ENCODE measurements at places on chromosomes 6 and 20.

DNA sequence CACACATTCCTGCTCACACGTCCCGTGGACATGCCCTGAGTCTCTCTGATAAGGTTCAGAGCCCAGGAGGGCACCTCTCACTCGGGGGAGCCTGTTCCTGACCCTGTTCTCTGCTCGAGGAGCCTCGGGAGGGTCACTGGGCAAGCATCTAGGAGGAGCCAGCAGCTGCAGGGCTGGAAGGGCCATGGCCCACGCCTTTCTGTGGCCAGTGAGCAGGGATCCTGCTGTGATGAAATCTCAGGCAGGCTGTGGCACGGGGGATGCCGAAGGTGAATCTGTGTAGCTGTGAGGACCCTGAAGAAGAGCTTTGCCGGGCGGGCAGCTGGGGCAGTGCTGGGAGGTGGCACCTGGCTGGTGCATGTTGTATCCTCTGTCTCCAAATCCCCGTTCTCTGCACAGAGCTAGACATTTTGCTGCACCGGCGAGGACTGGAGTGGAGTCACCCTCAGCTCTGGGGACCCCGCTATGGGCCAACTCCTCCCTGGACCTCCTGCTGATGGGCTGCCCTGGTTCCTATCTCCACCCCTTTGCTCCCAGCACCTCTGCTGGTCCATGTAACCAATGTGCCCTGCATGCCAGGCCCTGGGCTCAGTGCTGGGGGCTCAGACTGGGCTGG lies 7.1 kb upstream of the NPBWR2 start:
- no peak for DNase-seq

DNA sequence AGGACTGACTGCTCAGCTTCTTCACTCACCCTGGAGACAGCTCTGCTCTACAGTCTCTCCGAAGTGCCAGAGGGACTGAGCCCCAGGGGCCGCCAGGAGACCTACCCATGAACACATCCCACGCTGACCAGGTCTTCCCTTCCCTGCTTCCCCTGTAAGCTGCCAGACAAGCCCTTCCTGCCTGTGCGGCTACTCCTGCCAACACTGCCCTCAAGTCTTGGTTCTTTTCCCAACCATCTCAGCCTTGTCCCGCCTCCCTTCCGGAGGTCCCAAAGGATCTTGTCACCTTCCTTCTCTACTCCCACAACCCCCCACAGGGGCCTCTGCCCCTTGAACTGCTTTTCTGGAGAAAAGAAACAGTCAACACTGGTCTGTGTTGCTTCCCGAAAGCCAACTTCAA lies 15.0 kb downstream of the CPNE5 start:
- no peak for DNase-seq

DNA sequence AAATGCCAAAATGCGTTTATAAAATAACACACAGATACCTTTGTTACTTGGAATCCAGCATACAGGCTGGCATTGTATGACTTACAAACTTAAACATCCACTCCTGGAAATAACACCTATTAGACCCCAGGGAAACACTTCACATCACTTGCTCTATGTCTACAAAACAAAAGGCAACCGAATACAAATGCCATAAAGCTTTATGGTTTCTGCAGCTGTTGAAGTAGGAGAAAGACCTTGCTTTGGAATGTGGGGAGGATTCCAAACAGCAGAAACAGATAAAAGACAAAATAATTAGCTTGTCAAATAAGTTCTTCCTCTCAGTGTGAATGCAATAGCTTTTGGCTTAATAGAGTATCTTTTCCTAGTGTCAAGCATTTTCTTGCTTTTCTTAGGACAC lies 9.8 kb upstream of the AMD1 start:
- DNase-seq, result no peak

- DNase-seq, result no peak
Observed at GRCh38 chr6:3190056-3190455, 32.7 kb upstream of the TUBB2A start.

GRCh38 chr6:19833947-19834346 lies 3.2 kb upstream of the ID4 start:
- DNase-seq, result no peak

GRCh38 chr20:39835130-39835842 lies 853.8 kb downstream of the MAFB start:
- DNase-seq, result no peak

- no peak for DNase-seq
Observed at GRCh38 chr20:24350923-24351368, 118.5 kb upstream of the SYNDIG1 start.

DNA sequence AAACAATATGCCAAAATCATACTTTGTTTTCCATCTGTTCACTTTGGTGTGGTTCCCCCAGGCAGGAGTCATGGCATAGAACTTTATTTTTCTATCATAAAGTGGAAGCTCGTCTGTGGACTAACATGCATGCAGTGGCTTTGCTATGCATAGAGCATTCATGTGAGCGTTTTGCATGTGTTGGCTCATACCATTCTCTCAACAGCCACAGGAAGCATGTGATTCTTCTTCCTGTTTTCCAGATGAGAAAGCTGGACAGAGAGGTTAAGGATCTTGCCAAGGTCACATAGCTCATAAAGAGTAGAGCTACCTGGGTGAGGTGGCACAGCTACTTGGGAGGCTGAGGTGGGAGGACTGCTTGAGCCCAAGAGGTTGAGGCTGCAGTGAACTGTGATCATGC lies 123.4 kb upstream of the HDGFL1 start:
- DNase-seq, result no peak

- DNase-seq, result no peak
Observed at GRCh38 chr20:21228511-21228910, 74.6 kb upstream of the XRN2 start.

DNA sequence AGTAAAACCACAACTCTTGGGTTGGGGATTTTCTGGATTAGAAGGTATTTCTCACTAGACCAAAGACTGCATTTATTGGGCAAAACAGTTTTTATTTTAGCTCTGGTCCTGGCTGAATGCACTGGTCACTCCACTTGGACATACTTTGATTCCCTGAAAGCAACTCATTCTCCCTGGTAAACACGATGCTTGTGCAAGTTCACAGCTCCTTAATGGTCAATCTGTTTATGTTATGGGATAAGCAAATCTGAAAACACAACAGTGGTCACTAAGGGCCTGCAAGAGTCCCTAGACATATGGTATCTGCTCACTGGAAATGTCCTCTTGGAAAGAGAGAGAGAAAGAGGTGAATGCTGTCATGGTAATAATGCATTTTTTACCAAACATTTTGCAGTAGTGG lies 559.8 kb downstream of the CDH26 start:
- no peak for DNase-seq

DNA sequence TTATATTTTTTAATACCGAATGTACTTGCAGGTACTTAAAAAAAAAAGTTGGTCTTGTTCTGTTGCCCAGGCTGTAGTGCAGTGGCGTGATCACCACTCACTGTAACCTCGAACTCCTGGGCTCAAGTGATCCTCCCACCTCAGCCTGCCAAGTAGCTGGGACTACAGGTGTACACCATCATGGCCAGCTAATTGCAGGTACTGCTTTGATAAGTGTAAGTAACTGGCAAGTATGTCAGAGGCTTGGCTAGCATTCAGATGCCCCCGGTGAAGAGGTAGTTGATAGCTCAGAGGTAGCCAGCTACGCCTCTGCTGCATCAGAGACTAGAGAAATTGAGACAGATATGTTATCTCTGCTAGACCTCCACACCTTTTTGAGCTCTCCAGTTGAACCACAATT lies 40.5 kb downstream of the BTBD9 start:
- DNase-seq, result no peak

DNA sequence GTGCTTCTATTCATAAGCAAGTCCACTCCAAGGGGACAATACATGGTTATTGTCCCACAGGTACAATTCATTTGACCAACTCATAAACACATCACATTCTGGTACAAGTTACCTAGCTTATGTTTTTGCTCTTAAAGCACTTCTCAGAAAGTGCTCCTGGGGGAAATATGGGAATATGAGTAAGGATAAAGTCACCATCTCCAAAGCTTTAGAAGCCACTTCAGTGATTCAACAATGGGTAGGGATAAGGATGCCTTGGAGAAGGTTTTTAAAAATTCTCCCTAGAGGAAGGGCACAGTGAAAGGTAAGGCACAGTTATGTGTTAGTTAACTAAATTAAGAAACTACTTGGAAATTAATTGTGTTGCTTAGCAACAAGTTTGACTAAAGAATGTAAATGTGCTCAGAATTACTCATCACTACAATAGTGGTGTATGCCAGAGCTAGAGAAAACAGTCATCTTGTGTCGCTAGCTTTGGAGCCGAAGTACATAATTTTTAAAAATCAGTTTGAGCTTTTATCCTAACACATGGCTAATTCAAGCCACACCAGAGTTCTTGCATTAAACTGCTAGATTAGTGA lies 39.5 kb upstream of the LAMP5 start:
- no peak for DNase-seq

DNA sequence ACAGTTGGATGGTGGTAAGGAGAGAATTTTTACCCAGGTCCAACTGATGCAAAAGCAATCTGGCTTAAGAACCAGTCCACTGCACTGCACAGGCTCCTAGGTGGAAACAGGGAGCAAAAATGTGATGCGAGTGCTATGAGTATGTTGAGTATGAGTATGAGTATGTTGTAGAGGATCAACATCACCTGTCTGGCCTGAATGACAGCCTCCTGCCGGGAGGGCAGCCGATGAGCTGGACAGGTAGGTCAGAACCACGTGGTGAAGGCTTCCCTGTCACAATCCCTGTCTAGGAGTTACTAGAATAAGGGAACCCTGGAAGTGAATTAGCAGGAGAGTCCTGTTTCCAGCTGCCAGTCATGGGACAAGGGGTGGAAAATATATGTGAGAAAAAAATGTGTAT lies 44.3 kb upstream of the SNX9 start:
- DNase-seq, result no peak

- peak; percentile 63 for DNase-seq
Observed at GRCh38 chr20:57388953-57389694, 2.1 kb upstream of the RBM38 start.

- DNase-seq, result no peak
Observed at GRCh38 chr20:32943490-32944052, 60.7 kb downstream of the SUN5 start.

DNA sequence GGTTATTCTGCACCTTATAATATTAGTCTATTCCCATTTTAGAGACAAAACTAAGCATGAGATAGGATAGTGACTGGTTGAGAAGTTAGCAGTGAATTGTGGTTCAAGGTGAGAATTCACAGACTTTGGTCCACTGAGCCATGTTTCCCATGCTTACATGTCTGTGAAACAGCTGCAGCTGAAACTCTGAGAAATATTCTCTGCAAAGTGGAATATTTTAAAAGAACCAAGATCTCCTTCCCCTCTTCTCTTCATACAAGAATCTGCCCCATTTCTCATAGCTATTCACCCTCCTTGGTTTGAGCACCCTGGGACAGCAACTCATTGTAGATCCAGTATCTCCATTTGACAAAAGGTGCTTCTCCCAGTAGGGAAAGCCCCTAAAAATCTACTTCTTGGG lies 70.2 kb upstream of the TMEM170B start:
- DNase-seq, result no peak

DNA sequence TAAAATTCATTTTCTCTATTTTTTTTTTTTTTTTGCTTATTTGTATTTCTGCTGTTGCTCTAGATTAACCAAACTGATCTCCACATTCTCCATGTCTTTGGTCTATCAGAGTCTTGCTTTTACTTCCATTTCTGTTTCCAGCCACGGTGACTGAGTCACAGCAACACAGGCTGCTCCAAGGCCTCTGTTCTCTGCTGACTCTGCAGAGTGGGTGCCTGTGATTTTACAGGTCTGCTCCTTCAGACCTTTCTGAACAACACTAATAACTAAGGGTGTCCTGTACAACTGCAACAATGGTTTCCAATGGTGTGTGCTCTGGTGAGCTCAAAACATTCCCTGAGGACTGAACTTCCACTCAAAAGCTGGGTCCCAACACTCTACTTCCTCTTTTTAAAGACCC lies 102.3 kb upstream of the BMP2 start:
- DNase-seq, result no peak

DNA sequence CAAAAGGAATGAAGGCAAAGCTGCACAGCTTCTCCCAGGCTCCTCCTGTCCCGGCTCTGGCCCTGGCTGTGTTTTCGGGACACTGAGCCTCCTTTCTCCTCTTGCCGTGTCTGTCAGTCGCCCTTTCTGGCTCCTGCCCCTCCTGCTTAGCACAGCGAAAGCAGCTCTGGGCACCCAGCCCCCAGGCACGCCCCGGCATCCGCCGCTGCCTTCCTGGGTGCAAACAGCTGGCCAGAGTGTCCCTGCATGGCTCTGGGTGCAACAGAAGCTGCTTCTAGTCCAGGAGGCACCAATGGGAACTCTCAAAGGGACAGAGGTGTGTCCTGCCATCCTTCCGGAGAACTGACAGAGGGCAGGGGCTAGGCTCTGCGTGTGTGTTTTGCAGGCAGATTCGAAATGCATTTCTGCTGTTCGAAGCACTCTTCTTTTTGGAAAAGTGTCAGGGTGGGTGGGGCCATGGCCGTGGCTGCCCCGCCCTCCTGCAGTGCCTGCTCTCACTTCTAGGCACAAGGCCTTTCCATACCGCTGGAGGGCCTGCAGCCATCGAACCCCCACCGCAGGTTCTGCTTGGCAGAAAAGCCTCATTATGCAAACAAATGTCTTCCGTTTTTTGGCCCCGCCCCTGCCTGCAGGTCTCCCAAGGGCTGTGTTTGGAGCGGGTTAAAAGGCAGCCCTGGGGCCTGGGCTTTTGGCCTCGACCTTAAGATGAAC lies 15.5 kb downstream of the COL9A3 start:
- peak; percentile 51 for DNase-seq

DNA sequence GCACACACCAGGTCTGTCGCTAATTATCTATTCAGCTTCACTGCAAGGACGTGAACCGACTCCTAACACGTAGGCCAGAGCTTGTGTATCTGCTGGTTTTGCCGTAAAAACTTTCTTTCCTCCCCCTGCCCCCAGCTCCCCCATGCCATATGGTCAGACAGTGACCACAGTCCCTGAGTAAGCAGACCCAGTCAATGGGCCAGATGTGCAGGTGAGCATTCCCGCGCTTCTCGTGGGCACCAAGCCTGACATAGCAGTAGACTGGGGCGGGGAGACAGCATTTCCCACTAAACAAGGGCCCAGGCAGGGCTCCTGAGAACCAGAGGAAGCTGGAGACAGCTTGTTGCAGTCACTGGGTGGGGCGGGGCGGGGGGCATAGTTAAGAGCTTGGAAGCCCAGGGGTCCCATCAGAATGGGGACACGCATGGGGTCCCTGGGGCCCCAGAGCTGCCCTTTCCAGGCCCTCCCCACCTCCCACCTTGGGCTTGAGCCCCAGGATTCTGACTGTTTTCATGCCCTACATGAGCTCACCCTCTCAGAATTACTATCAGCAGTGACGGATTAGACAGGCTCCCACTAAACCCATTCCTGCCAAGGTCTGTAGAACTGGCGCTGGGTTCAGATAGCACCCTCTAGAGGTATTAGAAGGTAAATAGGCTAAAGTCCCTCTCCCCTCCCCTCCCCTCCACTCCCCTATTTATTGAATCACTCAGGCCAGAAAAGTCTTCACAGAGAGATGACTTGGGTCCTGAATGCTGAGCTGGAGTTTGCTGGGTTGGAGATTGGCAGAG lies 51.8 kb downstream of the CDH26 start:
- DNase-seq, result no peak

DNA sequence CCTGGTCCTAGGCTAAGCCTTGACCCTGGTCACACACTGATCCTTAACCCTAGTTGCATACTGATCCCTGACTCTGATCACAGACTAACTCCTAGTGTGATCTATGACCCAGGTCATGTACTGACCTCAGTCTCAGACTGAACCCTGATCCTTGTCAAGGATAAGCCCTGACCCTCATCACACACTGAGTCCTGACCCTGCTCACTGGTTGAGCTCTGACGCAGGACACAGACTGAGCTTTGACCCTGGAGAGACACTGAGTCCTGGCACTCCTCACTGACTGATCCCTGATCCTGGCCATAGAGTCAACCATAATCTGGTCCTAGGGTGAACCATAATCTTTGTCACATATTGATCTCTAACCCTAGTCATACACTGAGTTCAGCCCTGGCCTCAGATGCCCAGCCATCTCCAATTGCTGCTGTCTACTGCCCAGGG lies 37.9 kb downstream of the KCNB1 start:
- no peak for DNase-seq

All from stimulated activated CD4-positive, alpha-beta T cell treated with anti-CD3 and anti-CD28 coated beads, Interleukin-1b, Interleukin-23, amount 100 ng/mL, for 48 hours (primary cell).